ENCODE measurements at places on chromosomes 4 and X.
A peak's percentile ranks its signal among the peaks of the same experiment; 100 is the strongest.

DNA sequence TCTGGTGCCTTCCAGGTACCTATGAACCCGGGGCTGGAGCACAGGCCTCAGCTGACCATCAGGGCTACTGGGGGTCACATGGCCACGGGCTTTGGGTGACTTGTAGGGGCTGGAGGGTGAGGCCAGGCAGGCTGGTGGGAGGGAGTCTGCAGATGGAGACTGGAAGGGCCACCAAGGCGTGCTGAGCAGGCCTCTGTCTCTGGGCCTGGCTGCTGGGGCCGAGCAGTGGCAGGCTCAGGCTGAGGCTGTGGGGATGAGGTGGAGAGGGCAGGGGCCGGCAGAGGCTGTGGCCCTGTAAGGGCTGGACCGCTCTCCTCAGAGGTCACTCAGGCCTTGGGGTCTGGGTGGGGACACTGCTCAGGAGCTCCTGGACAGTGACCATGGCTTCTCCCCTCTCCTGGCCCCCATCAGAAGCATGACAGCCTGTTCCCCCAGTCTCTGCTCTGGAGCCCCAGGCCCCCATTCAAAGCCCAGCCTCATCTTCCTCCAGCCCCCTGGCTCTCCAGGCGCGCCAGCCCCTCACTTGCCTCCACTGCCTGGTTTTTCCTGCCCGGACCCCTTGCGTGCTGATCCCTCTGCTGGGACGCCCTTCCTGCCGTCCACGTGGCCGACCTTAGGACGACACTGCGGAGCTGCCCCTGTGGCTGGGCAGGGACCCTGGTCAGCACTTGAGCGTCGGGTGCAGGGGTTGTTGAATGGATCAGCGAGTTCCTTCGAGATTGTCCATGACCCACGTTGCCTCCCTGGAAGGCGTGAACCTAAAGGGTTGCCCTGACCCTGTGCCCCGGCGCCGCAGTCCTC, 11.1 kb upstream of the NAT8L start:
- DNase-seq = no peak

GRCh38 chr4:37781131-37781455, 45.4 kb upstream of the PGM2 start:
- no peak for DNase-seq

GRCh38 chr4:111748157-111748556, 397.1 kb upstream of the FAM241A start:
- DNase-seq = no peak

DNA sequence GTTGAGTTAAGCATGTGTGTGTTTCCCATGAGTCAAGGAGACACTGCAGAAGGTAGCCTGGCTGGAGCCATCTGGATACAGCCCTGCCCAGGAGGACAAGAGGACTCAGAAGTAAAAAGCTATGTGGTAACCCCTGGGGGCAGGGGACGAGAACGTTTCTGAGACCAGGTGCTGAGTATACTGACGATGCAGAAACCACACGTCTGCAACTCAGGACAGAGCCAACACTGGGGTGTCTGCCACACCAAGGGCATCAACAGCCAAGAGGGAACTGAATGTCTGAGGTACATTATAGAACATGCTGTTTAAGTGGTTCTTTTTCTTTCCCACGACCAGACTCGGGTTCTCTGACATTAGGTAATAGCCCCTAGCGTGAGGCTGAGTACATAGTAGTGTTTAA, 94.1 kb upstream of the GPR34 start:
- no peak for DNase-seq

DNA sequence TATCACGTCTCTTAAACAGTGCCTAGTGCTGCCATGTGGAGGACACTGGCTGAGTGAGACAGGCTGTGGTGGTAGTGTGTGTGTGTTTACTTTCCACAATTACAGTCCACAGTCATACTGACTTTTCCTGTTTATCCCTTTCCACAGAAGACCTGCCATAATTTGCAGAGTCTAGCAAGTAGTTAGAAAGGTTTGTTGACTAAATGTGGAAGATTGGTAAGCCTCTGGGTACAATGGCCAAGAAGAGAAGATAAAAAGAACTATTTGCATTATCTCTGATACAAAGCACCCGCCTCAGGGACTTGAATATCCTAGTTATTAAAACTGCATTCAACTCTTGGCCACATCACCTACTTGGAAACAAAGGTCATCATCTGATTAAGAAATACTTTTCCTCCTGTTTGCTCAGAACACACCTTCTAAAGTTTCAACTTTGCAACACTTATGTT, 89.1 kb downstream of the FAM13A start:
- no peak for DNase-seq

GRCh38 chrX:41412261-41413081, 34.7 kb upstream of the NYX start:
- no peak for DNase-seq

DNA sequence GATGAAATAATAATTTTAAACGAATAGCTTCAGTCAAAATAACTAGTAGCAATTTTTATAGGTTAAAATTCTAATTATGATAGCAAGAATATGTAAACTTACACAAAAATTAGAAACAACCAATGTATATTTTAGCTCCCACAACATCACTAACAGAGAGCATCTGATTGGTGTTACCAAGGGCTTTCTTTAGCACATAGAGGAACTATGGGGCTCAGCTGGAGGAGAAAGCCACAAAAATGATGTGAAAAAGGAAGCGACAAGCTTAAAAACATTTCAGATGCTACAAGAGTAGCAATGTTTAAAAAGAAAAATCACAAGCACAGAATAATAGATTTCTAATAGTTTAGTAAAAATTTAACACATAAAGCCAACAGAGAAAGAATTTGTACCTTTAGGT, 56.3 kb downstream of the ATP8A1 start:
- no peak for DNase-seq

DNA sequence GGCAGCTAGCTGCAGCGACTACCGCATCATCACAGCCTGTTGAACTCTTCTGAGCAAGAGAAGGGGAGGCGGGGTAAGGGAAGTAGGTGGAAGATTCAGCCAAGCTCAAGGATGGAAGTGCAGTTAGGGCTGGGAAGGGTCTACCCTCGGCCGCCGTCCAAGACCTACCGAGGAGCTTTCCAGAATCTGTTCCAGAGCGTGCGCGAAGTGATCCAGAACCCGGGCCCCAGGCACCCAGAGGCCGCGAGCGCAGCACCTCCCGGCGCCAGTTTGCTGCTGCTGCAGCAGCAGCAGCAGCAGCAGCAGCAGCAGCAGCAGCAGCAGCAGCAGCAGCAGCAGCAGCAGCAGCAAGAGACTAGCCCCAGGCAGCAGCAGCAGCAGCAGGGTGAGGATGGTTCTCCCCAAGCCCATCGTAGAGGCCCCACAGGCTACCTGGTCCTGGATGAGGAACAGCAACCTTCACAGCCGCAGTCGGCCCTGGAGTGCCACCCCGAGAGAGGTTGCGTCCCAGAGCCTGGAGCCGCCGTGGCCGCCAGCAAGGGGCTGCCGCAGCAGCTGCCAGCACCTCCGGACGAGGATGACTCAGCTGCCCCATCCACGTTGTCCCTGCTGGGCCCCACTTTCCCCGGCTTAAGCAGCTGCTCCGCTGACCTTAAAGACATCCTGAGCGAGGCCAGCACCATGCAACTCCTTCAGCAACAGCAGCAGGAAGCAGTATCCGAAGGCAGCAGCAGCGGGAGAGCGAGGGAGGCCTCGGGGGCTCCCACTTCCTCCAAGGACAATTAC, 1.4 kb downstream of the AR start:
- no peak for DNase-seq

GRCh38 chr4:82851885-82852750, 38.8 kb downstream of the SEC31A start:
- no peak for DNase-seq

DNA sequence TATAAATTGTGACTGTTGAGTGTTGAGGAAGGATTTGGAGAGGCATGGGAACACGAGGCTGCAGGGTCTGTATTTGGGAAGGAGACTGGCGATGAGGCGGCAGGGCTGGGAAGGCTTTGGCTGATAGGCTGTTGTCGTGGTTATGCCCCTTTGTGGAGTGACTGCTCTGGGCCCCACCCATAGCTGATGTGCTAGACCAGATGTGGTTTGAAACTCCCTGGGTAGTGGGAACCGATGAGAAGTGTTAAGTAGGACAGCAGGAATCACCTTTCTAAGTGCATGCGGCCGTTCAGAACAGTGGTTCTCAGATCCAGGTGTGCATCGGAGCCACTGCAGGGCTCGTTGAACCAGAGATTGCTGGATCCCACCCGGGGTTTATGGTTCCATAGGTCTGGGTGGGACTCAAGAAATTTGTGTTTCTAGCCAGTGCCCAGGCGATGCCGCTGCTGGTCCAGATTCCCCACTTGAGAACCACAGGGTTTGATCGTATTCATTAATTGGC, 42.3 kb downstream of the TBC1D14 start:
- DNase-seq = no peak

DNA sequence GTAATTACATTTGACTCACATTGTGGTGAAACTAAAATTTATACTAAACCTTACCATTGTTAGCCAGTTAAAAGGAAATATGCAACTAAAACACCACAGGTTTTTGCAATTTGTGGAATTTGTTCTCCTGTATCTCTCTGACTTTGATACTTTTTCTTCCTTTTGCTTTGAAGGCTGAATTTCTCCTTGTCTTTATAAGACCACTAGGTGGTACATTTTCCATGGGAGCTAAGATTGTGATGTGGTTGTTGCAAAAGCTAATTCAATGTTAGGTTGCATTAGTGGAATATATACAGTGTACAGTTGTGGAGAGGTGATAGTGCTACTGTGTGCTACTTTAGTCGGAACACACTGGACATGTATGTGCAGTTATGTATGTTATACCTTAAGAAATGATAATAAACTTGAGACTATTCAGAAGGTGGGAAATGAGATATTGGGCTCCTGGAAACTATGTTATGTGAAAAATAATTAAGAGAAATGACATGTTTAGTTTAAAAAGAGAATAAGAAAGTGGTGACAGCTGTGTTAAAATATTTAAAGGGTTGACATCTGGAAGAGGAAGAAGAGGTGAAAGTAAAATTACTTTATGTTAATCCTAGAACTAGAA, 70.3 kb downstream of the ARL9 start:
- DNase-seq = no peak

GRCh38 chr4:1345903-1346780, 866 bp upstream of the UVSSA start:
- DNase-seq = peak; percentile 41

DNA sequence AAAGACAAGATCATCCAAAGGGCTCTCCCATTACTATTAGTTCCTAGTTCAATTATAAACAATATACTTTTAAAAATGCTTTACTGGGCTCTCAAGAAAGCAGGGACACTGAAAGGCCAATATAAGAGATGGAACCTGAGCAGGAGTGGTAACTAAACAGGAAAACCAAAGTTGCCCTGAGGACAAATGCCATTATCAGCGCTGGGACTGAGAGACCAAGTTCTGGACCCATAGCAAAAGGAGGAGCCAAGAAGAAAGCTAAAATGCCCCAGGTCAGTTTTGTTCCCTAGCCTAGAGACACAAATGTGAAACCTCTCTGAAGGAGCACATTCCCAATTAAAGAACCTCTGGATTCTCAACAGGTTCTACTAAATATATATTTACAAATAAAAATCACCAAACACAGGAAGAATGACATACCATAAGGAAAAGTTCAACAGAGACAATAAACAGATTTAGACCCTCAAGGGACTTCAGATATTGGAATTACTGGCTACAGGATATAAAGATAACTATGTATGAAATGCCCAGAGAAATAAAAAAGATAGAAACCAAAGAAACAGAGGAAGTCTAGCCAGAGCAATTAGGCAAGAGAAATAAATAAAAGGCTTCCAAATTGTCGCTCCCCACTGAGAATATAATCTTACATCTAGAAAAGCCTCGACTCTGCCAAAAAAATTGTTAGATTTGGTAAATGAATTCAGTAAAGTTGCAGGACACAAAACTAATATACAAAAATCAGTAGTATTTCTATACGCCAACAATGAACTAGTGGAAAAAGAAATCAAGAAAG, 67.1 kb downstream of the KLHL8 start:
- DNase-seq = no peak

DNA sequence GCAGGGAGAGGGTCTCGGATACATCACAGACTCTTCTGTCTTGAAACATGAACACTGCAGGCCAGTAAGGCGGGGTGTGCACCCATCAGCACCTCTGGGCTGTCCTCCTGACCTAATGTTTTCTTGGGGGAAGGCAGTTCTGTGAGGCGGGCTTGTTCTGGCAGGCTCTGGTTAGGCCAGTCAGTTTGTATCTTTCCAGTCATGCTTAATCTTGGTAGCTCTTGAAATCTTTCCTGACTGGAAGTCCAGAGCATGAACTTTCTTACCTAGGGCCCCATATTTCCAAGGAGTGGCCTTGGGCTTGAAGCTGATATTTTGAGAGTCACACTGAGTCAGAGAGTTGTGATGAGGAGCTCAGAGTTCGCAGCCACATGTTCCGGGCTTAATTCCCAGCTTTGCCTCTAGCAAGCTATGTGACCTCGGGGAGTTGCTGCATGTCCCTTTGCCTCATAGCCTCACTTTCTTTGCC, 54.2 kb upstream of the RASSF6 start:
- DNase-seq = no peak

DNA sequence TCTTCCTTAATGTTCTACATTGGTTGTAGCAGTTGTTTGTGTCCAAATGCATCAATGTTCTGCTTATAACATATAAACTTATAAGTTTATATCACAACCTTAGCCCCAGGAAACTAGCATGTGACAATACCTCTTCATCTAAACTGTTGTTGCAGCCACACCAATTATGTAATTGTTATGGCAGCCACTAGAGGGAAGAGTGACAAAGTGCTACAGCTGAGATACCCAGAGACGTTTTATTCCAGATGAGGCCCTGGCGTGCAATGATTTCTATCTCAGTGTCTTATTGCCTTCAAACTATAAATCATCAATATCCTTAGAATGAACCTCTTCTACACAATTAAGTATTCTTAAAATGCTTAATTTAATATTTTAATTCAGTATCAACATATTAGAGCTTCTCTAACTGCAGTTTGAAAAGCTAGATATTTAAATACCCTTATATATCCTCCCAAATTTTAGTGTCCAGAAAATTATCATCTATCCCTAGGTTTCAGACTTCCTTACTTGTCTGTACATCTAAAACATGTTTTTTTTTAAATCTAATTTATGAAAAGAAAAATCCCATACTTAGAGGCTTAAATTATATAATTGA, 171.6 kb downstream of the PCDH10 start:
- no peak for DNase-seq

GRCh38 chrX:38664285-38664684, 102.9 kb downstream of the TSPAN7 start:
- no peak for DNase-seq

DNA sequence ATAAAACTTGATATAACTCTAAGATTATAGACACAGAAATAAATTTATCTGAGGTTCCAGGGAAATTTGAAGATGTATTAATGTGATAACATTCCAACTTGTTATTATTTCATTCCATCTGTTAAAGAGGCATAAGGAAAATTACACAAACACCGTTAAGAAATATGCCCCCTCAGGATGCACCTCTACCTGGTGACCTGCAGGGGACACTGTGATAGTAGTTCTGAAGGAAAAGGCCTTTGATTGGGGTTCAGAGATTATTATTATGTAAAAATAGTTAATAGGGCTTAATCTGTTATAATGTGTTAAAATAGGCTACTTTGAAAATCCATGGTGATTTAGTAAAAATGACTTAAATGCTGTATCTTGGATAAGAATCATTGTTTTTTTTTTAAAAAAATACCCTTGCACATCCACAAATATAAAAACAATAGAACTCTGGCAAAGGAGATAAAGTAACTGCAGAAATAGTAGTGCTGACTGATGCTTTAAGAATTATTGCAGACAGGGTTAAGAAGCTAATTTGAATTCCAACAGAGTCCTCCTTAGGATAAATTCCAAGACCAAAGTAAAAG, 6.1 kb upstream of the ABRAXAS1 start:
- no peak for DNase-seq

All from T-helper 2 cell treated with Interferon-gamma antibody and Interleukin-4, amounts not matched to agents 5 μg/mL and 100 μg/mL, for 36 hours (primary cell).